Stimulated activated CD4-positive, alpha-beta T cell treated with anti-CD3 and anti-CD28 coated beads, Interleukin-2, amount 100 ng/mL, for 24 hours (primary cell): ENCODE measurements at places on chromosomes 5 and 9.

GRCh38 chr5:72472666-72473422 lies 34.4 kb downstream of the ZNF366 start:
- DNase-seq, result no peak

DNA sequence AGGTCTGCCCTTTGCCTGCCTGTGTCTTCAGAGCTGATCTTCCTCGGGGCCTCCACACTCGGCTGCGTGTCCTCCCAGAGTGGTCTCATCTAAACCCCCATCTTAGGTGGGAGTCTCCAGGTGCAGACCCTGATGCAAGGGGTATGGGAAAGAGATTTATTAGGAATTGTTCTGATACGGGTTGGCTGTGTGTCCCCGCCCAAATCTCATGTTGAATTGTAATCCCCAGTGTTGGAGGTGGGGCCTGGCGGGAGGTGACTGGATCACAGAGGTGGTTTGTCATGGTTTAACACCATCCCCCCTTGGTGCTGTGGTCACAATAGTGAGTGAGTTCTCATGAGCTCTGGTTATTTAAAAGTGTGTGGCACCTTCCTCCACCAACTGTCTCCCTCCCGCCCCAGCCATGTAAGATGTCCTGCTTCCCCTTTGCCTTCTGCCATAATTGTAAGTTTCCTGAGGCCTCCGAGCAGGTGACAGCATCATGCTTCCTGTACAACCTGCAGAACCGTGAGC lies 208.4 kb downstream of the AOPEP start:
- DNase-seq, result no peak

GRCh38 chr9:12708562-12709298 lies 15.5 kb downstream of the TYRP1 start:
- no peak for DNase-seq

GRCh38 chr5:122112733-122113558 lies 16.4 kb upstream of the ZNF474 start:
- no peak for DNase-seq

DNA sequence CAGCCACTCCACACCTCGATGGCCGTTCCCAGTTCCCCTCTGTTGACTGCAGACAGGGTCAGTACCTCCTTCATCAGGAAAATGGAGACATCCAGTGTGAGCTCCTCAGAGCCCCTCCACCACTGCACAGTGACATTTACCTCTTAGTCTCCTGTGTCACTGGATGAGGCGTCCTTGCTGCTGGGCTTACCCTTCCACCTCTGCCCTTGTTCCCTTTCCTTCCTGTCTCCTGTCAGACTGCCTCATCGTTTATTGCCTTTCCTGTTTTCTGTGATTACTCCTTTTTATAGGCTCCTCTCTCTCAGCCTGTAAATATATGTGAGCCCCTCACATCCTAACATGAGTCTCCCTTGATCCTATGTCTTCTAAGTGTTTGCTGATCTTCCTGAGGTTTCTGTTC lies 23.2 kb upstream of the SPTAN1 start:
- no peak for DNase-seq

- DNase-seq, result no peak
Measured at GRCh38 chr5:154937186-154937717, 759 bp downstream of the GEMIN5 start.

DNA sequence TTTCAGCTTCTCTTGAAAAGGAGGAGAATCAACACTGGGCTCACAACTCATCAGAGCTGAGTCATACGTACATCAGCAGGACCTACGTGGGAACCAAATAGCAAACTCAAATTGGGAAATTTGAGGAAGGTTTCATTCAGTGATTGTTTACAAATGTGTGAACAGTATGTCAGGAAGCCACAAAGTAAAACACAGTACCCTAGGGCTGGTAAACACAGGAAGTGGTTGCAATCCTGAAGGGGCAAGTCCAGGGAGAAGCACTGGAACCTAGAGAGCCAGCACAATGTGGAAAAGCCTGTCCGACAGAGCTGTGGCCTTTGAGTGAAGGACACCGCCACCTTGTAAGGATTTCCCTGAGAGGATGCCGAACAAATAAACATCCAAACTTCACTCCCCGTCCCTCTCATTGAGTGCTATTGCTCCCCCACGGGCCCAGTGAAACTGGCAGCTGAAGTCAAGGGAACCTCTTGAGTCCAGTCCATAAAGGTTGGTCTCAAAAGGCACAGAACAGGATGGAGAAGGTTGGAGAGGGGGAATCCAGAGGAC lies 26.7 kb upstream of the RICTOR start:
- DNase-seq, result no peak

GRCh38 chr5:146541958-146542849 lies 26.2 kb upstream of the GPR151 start:
- peak; percentile 76 for DNase-seq

GRCh38 chr5:103298607-103299188 lies 40.1 kb downstream of the MACIR start:
- DNase-seq, result no peak

DNA sequence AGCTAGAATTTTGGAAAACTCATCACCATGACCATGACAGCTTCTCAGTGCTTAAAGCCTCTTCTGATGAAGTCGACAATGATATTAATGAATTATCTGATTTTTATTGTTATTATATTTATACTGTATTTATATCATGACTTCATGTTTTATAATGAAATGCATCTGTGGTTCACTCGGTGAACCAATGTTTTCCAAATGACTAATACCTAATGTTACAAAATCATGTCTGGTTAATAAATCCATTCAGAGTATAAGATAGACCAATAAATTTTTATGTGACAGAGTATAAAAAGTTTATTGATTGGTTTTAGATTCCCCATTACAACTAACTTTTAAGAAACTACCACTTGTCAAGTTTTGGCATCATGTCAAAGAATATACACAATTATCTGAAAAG lies 416.5 kb downstream of the MLLT3 start:
- no peak for DNase-seq

- DNase-seq, result no peak
Measured at GRCh38 chr9:85516976-85517637, 224.6 kb downstream of the AGTPBP1 start.

DNA sequence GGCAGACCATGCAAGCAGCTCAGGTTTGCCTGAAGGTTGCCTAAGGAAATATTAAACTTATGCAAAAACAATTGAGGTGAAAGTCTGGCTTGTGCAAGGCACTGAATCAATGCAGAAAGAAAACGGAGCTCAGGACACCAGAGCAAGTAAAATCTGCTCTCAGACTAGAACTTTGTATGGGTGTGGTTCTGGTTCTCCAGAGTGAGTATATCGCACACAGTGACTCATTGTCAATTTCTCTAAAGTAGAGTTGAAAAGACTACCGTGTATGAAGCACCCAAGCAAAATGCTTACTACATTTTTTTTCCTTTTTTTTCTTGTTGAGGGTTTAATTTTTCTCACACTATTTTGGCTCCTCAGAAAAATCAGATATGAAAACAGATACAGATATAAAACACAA lies 650.3 kb upstream of the CDH10 start:
- no peak for DNase-seq

DNA sequence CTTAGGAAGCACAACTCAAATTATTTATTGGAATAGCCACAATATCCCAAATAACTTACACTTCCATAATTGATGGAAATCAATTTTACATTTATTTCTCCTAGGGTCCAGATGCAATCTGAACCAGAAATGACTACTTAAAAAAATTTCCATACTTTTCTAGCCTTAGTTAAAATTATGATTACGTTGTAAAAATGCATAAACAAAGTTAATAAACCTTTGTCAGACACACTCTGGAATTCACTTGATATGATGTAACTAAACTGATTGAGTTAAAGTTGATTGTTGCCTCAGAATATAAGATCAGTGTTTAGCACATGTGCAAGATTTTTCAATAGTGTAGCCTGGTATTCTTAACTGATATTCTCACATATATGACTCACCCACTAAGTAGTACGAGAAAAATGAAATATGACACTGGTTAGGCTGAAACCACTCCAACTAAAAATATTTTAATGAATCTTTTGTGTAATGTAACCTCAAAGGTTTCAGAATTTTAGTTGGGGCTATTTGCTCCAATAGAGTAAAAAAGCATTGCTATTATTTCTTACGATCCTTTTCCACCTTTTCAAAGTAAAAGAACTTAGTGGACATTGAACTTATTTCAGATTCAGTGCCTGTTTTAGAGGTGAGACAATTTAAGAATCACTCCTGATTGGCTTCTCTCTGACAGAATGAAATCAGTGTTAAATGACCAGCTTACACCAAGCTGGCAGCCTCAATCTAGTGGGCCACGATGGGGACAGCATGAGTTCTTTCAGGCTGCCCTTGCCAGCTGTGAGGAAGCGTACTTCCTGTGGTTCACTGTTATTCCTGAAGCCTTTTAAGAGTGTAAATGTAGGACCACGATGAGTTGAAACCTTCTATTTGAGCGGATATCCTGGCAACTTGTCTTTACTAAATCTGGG lies 277.2 kb upstream of the CDH9 start:
- no peak for DNase-seq

DNA sequence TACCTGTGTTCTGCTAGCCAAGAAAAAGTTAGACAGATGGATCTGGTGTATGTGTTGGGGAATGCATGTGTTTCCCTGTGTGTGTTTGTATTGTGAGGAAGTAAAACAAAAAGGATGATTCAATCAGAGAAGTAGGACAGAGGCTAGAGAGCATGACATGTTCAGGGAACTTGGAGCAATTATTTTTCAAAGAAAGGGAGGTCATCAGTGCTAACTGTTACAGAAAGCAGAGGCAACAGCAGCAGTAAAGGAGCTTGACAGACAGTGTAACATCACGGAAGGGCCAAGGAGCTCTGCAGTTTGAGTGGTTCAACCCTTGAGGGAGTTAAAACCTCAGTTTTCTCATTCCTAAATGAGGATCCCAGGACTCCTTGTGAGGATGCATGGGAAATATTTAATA lies 13.2 kb downstream of the SPINK1 start:
- no peak for DNase-seq

GRCh38 chr9:78909566-78909965 lies 612.6 kb downstream of the PSAT1 start:
- DNase-seq, result no peak
